ENCODE measurements at places on chromosomes 5 and 9.
A peak's percentile ranks its signal among the peaks of the same experiment; 100 is the strongest.

DNA sequence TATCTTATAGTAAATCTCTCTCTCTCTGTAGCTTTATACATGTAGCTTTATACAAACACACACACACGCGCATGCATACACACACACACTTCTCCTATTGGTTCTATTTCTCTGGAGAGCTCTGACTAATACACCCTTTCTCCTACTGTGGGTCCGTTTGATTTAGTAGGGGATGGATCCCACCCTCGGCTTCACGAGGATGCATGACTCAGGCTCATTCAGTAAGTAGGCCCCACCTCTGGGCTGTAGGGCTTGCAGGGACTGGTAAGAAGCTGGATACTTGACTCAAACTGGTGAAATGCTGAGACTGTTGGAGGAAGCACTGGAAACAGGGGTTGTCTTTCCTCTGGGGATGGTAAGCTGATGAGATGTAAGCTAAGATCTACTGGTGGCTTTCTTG is 98.7 kb downstream of the SLC24A2 start:
- no peak for DNase-seq

- DNase-seq: no peak
Observed at GRCh38 chr9:101030086-101030391, 1.5 kb downstream of the PLPPR1 start.

GRCh38 chr5:127824126-127824525 is 120.9 kb downstream of the CCDC192 start:
- no peak for DNase-seq

DNA sequence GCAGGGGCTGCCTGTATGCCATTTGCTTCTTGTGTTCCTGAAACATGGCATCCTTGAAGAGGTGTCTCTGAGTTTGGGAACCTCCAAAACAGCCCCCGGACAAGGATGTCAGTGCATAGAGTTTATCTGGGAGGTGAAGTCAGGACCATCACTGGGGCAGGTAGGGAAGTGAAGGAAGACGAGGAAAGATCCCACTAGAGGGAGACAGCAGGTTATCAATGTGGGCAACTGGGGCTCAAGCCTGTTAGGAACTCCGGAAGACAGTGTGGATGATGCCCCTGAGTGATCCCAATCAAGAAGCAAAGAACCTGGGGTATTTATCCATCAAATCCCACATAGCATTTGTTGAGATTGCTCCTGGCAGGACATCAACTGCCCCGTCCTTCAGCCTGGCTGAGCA is 233.1 kb downstream of the AGTPBP1 start:
- no peak for DNase-seq

- no peak for DNase-seq
Observed at GRCh38 chr5:94615862-94616261, 2.5 kb downstream of the KIAA0825 start.

DNA sequence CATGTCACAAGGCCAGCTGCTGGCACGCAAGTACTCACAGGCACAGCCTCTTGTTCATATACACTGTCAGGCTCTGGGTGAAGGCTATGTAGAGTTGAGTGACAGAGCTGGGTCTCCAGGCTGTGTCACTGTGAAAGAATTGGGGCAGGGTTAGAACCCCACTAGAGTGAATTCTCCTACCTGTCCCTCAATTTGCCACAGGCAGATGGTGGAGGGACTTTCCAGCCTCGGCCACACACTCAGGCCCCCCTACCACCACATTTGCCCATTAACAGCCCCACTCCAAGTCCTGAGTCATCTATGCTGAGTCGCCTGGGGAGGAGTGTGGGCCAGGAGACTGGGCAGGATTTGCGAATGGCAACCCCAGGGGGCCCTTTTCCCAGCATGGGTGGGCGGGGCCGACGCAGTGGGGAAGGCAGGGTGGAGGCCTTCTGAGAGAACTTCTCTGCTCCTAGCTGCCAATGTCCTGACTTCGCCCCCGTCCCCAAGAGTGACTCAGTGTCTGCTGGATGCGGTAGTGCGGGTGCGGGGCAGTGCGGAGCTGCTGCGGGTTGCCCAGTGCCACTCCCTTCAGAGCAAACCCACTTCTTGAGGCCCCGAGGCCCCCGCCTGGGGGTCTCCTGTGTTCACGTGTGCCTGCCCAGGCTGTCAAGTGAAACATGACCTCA is 50.3 kb upstream of the PSD2 start:
- peak; percentile 13 for DNase-seq

GRCh38 chr9:113479174-113479621 is 15.7 kb downstream of the RGS3 start:
- DNase-seq: no peak

DNA sequence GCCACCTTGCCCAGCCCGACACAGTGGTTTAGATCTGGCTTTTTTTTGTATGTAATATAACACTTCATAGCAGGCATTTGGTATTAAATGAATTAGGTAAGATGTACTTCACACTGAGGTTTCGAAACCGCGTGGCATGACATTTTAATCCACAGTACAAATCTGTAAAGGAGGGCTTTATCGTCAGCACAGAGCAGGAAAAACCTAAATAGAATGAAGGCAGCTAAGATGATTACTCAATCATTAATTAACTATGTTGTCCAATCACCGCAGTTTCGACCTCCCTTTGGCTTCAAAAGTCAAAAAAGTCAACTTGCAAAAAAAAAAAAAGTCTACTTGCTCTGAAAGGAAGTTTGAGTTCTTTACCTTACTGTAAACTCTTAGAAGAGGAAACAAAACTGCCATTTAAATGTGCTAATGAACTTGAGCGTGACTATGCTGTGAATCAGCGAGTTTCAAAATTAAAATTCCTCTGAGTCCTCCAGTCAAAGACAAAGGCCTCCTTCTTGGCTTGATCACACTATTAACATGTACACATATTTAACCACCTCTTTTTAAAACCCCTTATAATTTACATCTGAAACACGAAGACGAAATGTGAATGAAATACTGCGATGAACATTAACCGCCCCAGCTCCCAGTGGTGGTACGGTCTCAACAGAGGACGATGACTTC is 698 bp upstream of the SEC24A start:
- peak; percentile 46 for DNase-seq

- DNase-seq: no peak
Observed at GRCh38 chr9:33185406-33185805, 18.3 kb upstream of the B4GALT1 start.

DNA sequence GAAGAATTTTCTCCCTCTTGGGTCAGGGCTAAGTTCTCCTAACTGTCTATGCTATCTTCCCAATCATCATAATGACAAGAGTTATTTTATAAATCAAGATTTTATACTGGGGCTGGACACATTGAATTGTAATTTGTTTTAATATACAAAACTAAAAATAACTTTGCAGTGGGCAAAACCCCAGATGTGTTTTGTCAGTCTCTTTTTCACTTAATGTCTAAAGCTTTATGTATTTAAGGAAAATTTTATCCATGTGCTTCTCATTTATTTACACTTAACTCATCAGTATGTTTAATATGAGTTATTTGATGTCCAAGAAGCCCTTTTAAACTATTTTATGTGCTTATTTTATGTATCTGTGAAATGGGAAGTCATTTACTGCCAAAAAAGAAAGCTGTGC is 362.8 kb upstream of the ADAMTSL1 start:
- DNase-seq: no peak

All from lung (tissue), 17 donors.